ENCODE measurements at places on chromosomes 13 and 19.

- H3K4me3 ChIP-seq = no peak overlapping the region
- H3K27ac ChIP-seq = no peak overlapping the region
- H3K36me3 ChIP-seq = no peaks in the 10 kb centered on the region
- no peaks in the 10 kb centered on the region for H3K27me3 ChIP-seq
- H3K4me1 ChIP-seq = no peaks in the 10 kb centered on the region
Observed at GRCh38 chr13:97492257-97492656, 58.3 kb downstream of the RAP2A start.

DNA sequence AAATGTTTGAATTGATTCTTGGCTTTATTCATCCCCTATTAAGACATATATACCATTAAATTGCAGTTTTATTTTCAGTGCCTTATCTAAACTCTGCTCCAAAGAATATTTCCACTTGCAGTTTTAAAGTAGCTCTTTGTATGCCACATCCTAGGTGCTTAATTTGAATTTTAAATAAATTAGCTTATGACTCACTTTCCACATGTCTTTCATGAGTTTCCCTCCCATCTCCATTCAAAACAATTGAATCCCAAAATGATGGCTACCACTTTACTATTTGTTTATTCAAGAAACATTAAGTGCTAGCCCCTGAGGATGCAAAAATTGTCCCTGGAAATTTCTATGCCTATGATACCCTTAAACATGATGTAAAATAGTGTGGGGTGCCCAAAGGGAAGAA is 19.5 kb downstream of the PCDH20 start:
- no peak overlapping the region for H3K27ac ChIP-seq
- H3K36me3 ChIP-seq = no peaks in the 10 kb centered on the region
- no peak for DNase-seq
- H3K4me3 ChIP-seq = no peak overlapping the region
- H3K27me3 ChIP-seq = no peaks in the 10 kb centered on the region

GRCh38 chr19:16830679-16831078 is 1.5 kb downstream of the SIN3B start:
- H3K36me3 ChIP-seq = peaks cover 11% of the 10 kb centered on the region
- H3K4me3 ChIP-seq = peak overlapping the region; percentile 89
- peaks cover 17% of the 10 kb centered on the region for H3K4me1 ChIP-seq
- DNase-seq = no peak

DNA sequence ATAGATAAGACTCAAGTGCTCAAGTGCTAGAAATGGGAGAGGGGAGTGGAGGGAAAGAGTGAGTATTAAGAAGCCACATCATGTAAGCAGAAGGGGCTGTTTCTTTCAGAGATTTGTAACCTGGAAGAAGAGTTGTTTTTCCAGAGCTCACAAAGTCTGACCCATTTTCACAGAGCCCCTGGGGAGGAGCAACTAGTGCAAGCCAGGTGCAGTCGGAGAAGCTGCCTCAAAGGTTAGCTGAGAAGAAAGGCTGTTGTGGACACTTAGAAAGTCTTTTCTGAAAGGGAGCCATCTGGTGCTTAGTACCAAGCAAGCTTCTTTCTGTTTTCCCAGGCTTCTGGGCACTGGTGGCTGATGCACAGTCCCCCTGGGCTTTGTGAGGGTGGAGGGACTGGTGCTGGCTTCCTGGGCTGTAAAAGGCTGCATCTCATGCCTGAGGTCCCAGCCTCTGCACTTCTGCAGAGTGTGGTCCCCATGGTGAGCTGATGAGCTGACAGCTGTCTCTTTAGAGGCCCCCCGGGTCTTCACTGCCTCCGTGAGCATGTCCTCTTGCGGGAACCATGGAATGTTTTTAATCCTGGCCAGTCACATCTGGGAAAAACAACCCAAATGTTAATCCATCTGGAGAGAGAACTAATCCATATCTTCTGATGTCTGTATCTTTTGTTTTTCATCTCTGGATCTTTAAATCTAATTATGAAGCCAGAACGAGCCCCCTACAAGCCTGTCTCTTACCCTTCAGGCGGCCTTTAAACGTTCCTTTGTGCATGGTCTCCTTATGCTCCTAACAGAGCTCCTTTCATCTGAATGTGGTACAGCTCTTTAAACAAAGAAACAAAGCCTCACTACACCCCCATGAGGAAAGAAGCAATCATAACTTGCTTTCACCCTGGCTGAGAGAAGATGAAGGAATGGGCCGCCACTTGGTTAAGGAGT is 40.2 kb downstream of the OLFM4 start:
- H3K4me3 ChIP-seq = peak overlapping the region; percentile 5
- H3K36me3 ChIP-seq = no peaks in the 10 kb centered on the region
- DNase-seq = no peak
- H3K27ac ChIP-seq = peak overlapping the region; percentile 35
- peaks cover 32% of the 10 kb centered on the region for H3K4me1 ChIP-seq
- H3K27me3 ChIP-seq = peaks cover 10% of the 10 kb centered on the region

- DNase-seq = no peak
- H3K4me3 ChIP-seq = no peak overlapping the region
- H3K27ac ChIP-seq = no peak overlapping the region
Observed at GRCh38 chr13:69617587-69617986, 490.0 kb upstream of the ATXN8OS start.

GRCh38 chr19:4266253-4267000 is 12.6 kb upstream of the SHD start:
- H3K36me3 ChIP-seq = peaks cover 4% of the 10 kb centered on the region
- DNase-seq = no peak

GRCh38 chr13:91079176-91079575 is 268.3 kb upstream of the MIR17HG start:
- H3K27ac ChIP-seq = no peak overlapping the region
- DNase-seq = no peak
- no peaks in the 10 kb centered on the region for H3K27me3 ChIP-seq
- peaks cover 5% of the 10 kb centered on the region for H3K36me3 ChIP-seq
- peaks cover 5% of the 10 kb centered on the region for H3K4me1 ChIP-seq

DNA sequence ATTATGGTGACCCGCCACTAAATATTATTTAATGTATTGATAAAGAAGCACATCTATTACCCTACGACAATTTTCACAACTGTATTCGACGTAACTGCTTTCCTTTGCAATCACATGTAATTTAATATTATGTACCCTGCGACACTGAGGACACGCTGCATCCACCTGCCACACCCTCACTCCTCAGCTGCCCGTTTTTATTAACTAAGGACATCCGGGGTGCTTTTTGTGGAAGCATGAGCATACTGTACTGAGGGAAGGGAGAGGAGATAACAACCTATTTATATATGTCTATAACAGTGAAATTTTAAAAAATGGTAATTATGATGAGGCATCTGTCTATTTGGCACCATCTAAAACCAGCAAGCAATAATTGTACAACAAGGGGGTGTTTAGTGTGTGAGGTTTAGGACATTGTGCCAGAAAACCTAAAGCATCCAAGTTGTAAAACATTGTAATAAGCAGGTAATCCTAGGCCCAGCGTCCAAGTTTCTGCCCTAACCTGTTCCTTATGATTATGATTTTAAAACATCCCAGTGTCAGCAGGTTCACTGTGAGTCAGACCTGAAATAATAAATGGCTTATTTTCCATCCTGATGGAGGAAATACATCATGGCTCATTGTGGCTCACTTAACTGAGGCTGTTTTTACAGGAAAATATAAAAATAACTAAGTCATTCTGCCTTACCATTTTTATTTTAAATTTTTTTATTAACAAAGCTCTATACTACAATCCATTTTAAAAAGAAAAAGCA is 56.3 kb downstream of the FOXO1 start:
- no peaks in the 10 kb centered on the region for H3K36me3 ChIP-seq
- no peak for DNase-seq
- no peak overlapping the region for H3K4me3 ChIP-seq
- peak overlapping the region; percentile 68 for H3K27ac ChIP-seq
- H3K27me3 ChIP-seq = no peaks in the 10 kb centered on the region
- peaks cover 21% of the 10 kb centered on the region for H3K4me1 ChIP-seq

- no peak overlapping the region for H3K4me3 ChIP-seq
- no peak overlapping the region for H3K27ac ChIP-seq
- peaks cover 4% of the 10 kb centered on the region for H3K4me1 ChIP-seq
Observed at GRCh38 chr13:44211704-44212346, 161.8 kb upstream of the SERP2 start.

GRCh38 chr13:80931118-80931517 is 590.2 kb upstream of the SPRY2 start:
- no peaks in the 10 kb centered on the region for H3K36me3 ChIP-seq
- H3K4me3 ChIP-seq = no peak overlapping the region
- H3K27me3 ChIP-seq = no peaks in the 10 kb centered on the region
- H3K27ac ChIP-seq = no peak overlapping the region

DNA sequence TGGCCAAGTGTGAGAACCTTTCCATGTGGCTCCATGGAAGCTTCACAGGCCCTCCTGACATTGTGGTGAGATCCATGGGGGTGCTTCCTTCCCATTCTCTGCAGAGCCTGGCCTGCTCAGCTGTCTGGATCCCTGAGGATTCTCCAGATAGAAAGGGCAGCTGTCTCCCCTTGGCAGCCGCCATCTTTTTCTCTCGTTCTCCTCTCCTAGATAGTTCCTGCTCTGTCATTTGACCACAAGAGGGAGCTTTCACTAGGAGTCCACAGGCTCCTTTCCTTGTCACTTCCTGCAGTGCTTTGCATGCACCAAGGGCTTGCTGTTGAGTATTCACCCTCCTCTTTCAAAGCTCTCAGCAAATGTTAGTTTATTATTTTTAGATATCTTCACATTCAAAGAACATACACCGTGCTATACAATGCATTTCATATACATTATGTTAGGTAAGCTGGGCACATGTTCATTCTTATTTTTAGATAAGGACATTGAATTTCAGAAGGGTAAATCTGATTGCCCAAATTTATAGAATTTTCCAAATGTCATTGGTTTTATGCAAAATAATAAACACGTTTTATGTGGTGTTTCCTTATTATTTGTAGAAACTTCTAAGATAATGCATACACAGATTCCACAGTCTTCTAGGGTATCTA is 133.2 kb downstream of the FRY start:
- no peak for DNase-seq
- H3K4me1 ChIP-seq = peaks cover 6% of the 10 kb centered on the region
- H3K27me3 ChIP-seq = no peaks in the 10 kb centered on the region
- H3K36me3 ChIP-seq = peaks cover 11% of the 10 kb centered on the region

DNA sequence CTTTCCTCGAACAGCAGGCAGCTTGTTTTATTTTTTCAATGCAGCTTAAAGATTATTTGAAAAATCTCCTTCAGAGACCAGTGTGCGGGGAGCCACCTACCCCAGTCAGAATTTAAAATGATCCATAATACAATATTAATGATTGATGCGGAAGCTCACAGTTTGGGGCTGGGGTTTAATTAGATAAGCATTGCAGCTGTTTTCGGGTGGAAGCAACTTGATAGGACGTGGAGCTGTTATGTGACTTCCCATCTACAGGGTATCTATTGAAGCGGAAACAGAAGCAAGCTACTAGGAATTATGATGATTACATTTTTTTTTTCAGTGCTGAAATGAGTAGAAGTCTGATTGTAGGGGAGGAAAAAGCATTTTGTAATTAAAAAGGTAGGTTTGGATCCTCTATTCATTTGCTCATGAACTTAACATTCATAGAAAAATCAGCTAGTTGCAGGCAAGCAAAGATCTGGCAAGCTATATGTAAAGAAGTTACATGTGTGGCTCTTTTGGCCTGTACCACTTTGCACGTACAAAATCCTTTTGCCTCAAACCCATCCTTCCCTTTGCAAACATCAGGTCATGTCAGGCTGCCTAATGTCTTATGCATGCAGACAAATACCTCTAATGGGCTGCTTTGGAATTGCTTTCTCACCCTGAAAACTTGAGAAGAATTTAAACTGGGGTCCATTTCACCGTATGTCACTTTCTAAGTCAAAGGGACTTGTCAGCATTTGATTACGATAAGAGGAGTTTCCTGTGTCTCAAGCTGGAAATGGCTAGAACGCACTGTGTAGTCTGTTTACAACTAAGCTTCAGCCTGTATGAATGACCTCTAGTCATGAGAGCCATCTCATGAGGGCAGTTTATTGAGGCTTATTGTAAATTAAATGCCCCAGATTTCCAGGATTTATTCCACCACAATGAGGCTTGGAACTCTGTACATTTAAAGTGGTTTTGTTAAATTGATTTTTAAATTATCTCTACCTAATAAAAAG is 267.1 kb upstream of the TMTC4 start:
- no peak for DNase-seq
- peaks cover 2% of the 10 kb centered on the region for H3K27me3 ChIP-seq
- peaks cover 16% of the 10 kb centered on the region for H3K4me1 ChIP-seq

DNA sequence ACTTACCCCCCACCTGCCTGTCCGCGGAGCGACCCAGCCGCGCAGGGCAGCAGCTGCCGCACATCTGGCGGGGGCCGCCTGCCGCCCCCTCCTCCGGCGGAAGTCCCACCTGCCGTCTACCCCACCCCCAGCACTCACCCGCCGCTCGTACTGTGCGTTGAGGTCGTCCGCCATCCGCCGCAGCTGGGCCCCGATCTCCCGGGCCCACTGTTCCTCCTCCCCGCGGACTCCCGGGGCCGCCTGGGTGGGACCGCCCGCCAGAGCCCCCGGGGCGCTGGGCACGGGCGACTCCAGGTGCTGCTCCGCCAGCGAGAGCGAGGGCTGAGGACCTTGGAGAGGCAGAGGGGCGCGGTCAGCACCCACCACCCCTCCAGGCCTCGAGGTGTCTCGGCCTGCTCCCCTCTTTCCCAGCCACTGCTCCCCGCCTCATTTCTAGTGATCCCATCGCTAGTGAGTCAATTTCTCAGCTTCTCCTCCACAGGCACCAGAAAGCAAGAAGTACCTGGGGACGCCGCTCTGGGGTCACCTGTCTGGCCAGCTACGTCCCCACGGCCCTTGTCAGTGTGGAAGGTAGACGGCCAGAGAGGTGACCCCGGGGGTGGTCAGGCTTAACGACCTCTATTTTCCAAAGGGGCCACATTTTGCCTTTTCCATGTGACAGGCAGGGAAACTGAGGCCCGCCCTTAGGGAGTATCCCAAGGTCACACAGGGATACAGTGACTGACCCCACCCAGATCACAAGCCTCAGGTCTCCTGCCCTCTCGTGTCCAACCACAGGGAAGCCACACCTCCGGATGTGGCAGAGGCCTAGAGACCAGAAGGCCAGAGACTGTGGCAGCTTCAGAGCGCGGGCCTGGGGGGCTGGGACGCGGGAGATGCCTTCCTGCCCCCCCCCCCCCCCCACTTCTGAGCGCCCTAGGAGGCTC is 4.3 kb downstream of the BBC3 start:
- peaks cover 16% of the 10 kb centered on the region for H3K4me1 ChIP-seq
- peak overlapping the region; percentile 91 for H3K27ac ChIP-seq
- H3K27me3 ChIP-seq = no peaks in the 10 kb centered on the region

DNA sequence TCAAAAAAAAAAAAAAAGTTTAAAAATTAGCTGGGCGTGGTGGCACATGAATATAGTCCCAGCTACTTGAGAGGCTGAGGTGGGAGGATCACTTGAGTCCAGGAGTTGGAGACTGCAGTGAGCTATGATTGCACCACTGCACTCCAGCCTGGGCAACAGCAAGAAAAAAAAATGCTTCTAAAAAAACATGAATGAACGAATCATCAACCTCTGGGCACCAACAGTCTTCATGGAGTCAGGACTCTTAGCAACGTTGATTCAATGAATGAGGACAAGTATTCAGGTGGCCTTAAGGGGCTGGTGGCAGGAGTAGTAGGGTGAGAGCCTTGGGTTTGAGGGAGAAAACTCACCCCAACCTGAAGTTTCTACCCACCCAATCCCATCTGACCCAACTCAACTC is 20.6 kb upstream of the OLFM2 start:
- peaks cover 11% of the 10 kb centered on the region for H3K27me3 ChIP-seq
- H3K27ac ChIP-seq = no peak overlapping the region
- no peak overlapping the region for H3K4me3 ChIP-seq
